Smooth muscle cell of trachea (primary cell): ENCODE measurements at places on chromosomes 16 and 17. TPM values are rescaled to one million over a fixed set of nuclear protein-coding genes. Genes with fewer than 3 reads are reported as not detected.

Gene ATP2C2
- total RNA-seq: not detected in 2 replicates

Gene VAT1L
- total RNA-seq: 0.17 and 0.29 TPM in 2 replicates

Gene CCDC78
- 1.6 and 3.8 TPM in 2 replicates for total RNA-seq

Gene MEIOC
- total RNA-seq: 0.15 and 0.66 TPM in 2 replicates

Gene MEFV
- total RNA-seq: under 0.01 and 0.15 TPM in 2 replicates

Gene MEOX1
- total RNA-seq: not detected in 2 replicates

Gene PLLP
- not detected in 2 replicates for total RNA-seq

Gene RSKR
- 5.1 and 5.8 TPM in 2 replicates for total RNA-seq

Gene SHPK
- 13.1 and 18.2 TPM in 2 replicates for total RNA-seq

Gene MT1H
- not detected in 2 replicates for total RNA-seq

Gene ATP2A1
- 0.44 and 0.99 TPM in 2 replicates for total RNA-seq

Gene SLC38A8
- total RNA-seq: 0.17 TPM in 1 of 2 replicates, not detected in the other

Gene GRAPL
- 0.15 and 0.66 TPM in 2 replicates for total RNA-seq

Gene TMEM114
- not detected in 2 replicates for total RNA-seq

Gene CDT1
- 3.3 and 10.9 TPM in 2 replicates for total RNA-seq

Gene RUNDC1
- total RNA-seq: 6.8 and 9.6 TPM in 2 replicates
